ENCODE measurements at places on chromosomes 2 and 18.

- DNase-seq: no peak
These were observed 5.2 kb upstream of the SPAST start for GRCh38 chr2:32058130-32058529.

- DNase-seq: no peak
These were observed 53.5 kb downstream of the SLC4A1AP start for GRCh38 chr2:27717070-27717795.

GRCh38 chr2:107633580-107634147 lies 193.0 kb upstream of the RGPD4 start:
- DNase-seq: no peak

- DNase-seq: no peak
These were observed 221.9 kb upstream of the SETBP1 start for GRCh38 chr18:44458777-44459176.

DNA sequence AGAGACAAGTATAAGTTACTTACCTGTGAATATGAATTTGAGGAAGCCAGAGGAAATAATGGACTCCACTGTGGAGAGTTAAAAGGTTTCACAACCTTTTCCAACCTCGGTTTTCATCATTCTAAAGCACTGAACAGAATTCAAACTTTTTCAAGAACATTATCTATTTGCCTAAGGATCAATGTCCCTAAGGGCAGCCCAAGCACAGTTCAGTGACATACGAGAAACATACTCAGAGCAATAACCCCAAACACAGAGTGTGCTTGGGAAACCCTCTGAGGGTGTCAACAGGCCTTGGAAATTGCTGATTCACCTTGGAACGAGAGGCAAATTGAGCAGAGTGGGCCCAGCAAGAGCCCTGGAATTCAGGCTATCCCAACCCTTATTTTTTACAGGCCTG lies at the start of gene ABCB11:
TSS of gene ABCB11 (minus strand) at position 123 of the 400 bp plus-strand sequence. CDS start 13,199 bp downstream, outside the sequence.
- no peak for DNase-seq

GRCh38 chr2:1940679-1941078 lies 196.4 kb upstream of the PXDN start:
- DNase-seq: no peak

DNA sequence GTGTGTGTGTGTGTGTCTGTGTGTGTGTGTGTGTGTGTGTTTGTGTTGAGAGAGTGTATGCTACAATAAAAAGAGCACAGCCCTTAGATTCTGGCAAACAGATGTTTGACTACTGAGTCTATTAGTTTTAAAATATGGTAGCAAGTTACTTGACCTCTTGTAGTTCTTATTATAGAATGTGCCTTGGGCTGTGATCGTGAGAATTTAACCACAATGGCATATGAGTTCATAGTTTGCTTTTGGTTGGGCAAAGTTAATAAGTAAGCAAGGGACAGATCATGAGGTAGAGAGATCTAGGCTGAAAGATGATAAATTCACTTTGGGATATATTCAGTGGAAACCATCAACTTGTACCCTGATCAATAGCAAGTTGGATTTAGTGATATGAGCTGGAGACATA lies 334.3 kb upstream of the VWC2L start:
- no peak for DNase-seq

- no peak for DNase-seq
These were observed 8.9 kb downstream of the ZAP70 start for GRCh38 chr2:97722227-97722626.

DNA sequence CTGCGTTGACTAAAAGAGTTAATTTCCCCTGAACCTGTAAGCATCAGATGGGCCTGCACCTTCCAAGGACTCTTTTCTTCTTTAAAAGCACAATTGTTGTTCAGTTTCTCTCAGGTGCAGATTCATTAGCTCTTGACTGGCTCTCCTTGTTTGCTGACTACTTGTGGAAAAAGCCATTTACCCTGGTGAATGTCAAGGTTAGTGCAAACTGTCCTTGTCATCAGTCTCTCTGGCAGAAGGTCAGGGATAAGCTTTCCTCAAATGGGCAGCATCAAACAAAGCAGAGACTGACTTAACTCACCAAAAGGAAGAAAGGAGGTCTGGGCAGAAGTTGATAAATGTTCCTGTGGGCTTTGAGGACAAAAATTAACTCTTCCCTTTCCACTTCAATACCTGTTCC lies 922.7 kb downstream of the BCL11A start:
- DNase-seq: no peak

GRCh38 chr2:177881008-177881747 lies 191.4 kb downstream of the PDE11A start:
- DNase-seq: no peak

DNA sequence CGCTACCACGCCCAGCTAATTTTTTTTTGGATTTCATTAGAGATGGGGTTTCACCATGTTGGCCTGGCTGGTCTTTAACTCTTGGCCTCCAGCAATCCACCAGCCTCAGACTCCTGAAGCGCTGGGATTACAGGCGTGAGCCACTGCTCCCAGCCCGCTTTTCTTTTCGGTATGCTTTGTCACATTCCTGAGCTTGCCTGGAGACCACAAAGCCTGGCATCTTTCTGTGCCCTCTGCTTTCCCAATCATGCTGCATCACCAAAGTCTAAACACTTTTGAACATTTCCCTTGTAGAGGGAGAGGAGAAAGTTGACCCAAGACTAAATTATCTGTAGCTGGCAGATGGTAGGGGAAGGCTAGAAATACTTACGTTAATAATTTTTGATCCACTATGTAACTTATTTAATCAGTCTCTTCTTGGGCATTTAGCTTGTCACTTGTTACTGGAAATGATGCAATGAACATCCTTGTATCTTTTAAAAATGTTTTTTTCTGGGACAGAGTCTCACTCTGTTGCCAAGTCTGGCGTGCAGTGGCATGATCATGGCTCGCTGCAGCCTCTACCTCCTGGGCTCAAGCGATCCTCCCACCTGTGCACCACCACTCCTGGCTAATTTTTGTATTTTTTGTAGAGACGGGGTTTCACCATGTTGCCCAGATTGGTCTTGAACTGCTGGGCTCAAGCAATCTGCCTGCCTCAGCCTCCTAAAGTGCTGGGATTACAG lies 2.7 kb upstream of the NPC1 start:
- DNase-seq: no peak

DNA sequence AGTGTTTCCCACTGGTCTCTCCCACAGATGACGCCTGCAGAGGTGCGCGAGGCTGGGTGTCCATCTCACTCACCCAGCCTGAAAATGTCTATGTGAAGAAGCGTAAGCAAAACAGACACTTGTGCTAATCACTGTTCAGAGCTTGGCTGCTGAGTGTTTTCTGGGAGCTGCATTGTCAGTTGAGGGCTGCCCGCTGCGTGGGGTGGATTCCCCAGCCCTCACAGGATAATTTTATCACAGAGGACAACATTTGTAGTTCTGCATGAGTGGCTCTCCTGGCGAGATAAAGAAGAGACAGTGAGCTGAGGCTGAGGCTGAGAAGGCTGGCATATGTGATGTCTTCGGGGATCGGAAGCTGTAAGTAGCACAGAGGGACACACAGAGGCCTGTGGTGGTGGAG lies 16.2 kb upstream of the CAPN13 start:
- DNase-seq: no peak

GRCh38 chr2:107025869-107026380 lies 140.0 kb upstream of the ST6GAL2 start:
- no peak for DNase-seq

DNA sequence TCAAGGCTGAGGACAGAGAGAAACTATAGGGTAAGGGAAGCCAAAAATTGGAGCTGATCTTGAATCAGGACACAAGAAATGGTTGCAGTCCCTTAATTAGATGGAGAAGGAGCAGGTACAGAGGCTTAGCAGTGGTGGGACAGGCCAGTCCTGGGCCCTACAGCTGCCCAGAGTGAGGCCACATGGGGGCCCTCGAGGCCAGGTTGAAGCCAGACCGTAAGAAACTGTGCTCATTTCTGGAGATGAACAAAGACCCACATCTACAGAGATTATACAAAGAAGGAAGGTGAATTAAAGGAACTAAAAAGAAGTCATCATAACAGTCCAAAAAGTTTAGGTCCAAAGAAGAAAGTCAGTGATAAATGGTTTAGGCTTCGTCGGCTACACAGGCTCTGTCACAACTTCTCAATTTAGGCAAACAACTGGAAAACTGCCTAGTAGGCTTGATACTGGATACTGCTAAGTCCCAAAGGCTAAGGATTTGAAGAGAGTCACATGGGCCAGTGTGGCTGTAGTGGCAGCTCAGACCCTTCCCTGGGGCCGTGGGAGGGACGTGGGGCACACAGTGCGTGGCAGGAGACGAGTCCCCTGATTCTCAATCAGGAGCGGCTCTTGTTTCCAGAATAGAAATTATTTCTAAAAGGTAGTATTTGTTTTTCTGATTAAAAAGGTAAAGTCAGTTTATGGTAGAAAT lies 50.4 kb upstream of the CNGA3 start:
- no peak for DNase-seq

DNA sequence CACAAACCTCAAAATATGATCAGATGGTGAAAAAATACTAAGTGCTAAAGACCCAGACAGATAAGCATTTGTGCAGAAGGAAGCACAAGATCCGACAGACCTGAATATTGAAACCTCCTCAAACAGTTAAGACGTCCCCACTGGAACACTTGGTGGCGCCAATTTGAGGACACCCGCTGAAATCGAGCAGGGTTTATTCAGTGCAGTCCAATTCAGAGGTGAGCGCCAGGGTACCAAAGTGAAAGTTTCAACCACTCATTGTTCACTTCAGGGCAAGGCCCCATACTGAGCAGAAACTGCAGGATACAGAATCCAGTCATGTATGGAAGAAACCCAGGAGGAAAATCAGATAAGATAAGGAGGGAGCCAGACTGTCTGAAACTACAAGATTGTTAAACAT lies 417.6 kb downstream of the LRRTM4 start:
- no peak for DNase-seq

- no peak for DNase-seq
These were observed 164.4 kb downstream of the BABAM2 start for GRCh38 chr2:28054916-28055315.

- peak; percentile 38 for DNase-seq
These were observed 620 bp upstream of the GALNT1 start for GRCh38 chr18:35580701-35581539.

GRCh38 chr18:67733088-67733487 lies 216.6 kb upstream of the DSEL start:
- no peak for DNase-seq

- DNase-seq: no peak
These were observed 41.5 kb downstream of the BIN1 start for GRCh38 chr2:127065299-127065939.

DNA sequence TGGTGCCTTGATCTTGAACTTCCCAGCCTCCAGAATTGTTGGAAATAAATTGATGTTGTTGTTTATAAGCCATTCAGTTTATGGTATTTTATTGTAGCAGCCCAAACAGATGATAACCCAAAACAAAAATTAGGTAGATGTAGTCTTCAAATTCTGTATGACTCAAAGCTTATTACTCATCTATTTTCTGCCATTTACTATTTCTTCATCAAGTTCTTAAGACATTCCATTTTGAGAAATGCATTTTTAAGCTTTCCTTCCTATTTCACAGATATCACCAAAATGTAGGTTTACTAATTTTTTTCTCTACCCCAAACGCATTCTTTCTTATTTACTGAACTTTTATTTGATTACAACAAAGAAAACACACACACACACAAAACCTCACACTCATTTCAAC lies 148.2 kb downstream of the RND3 start:
- no peak for DNase-seq

DNA sequence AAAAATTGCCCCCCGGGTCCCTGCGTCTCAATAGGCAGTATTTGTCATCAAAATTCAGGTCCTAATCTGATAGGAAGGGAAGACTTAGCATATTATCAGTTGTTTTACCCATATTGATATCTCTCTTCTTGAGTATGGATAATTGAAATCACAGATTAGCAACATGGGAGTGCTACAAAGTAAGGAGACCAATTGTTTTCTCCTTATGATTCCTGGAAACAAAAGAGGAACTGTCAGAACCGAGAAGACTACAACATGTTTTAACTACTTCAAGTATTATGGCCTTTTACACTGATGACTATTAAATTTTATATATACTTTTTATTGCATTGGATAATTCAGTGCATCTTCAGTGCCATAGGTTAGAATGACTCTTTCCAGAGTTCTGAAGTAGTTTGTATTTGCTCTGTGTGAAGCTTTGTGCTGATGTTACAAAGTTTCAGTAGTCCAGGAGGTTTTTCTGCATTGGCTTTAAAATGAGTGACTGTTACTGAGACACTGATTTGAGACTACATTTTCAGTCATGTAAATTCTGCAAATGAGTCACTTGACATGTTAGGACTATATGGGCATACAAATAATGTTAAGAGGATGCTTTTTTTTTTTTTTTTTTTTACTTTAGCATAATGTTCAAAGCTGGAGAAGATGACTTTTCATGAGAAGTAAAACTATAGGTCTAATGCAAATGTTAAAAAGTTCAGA lies 19.7 kb upstream of the TLK1 start:
- no peak for DNase-seq

DNA sequence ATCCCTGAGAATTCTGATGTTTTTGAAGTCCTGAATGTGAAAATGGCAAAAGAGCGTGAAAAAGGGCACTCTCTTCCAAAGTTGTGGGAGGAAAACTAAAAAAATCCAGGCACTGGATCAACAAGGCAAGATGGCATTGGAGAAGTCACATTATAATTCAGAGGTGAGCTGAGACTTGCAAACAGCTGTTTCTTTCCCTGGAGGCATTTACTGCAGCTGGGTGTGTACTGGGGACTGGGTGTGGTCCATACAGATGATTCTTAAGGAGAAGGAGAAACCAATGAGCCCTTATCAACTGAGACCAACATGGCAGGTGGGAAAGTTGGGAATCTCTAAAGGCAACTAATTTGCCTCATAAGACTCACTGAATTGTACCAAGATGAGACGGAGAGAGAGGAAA lies 313.9 kb downstream of the TRIB2 start:
- no peak for DNase-seq

GRCh38 chr2:174704642-174705041 lies 59.6 kb downstream of the CHRNA1 start:
- no peak for DNase-seq

- no peak for DNase-seq
These were observed 37.9 kb upstream of the GBX2 start for GRCh38 chr2:236205867-236206645.

GRCh38 chr18:8337211-8337610 lies 272.0 kb upstream of the RAB12 start:
- no peak for DNase-seq

- DNase-seq: no peak
These were observed 207.4 kb upstream of the SYT4 start for GRCh38 chr18:43484710-43485109.

GRCh38 chr2:174324530-174324929 lies 10.2 kb upstream of the SP9 start:
- no peak for DNase-seq

GRCh38 chr2:217491271-217491670 lies 511.5 kb downstream of the TNS1 start:
- no peak for DNase-seq

GRCh38 chr2:237883951-237884446 lies 24.6 kb downstream of the RAMP1 start:
- no peak for DNase-seq
